ENCODE measurements at places on chromosomes 5 and 9.
A peak's percentile ranks its signal among the peaks of the same experiment; 100 is the strongest.

- DNase-seq: no peak
Observed at GRCh38 chr9:24071716-24072115, 245.7 kb upstream of the ELAVL2 start.

DNA sequence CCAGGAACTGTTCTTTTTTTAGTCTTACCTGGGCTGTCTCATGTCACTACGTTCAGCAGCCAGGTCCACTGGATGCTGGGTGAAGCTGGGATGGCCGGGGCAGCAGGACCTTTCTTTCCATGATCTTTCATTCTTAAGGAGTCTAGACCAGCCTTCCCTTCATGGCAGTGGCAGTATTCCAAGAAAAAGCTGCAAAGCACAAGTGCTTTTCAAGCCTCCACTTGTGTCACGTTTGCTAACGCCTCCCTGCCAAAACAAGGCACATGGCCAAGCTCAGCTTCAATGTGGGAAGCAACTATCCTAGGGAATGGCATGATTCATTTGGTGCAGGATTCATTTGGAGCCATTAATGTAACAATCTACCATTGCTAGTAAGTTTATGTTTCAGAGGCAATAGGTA is 94.8 kb downstream of the RCL1 start:
- DNase-seq: no peak

- DNase-seq: no peak
Observed at GRCh38 chr9:116325924-116326323, 172.3 kb downstream of the PAPPA start.

DNA sequence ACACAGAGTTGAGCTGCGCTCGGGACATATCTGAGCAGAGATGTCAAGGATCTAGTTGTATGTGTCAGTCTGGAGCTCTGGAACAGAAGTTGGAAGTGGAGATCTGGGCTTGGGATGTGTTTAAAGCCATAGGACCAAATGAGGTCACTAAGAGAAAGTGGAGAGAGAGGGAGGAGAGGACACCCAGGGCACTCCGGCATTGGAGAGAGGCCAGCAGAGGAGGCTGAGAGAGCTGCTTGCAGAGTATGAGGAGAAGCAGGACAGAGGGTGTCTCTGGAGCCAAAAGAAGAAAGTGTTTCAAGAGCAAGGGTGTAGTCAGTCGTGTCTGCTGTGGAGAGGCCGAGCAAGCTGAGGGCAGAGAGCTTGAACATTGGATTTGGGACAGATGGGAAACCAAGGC is 34.7 kb downstream of the ARHGEF37 start:
- DNase-seq: no peak

DNA sequence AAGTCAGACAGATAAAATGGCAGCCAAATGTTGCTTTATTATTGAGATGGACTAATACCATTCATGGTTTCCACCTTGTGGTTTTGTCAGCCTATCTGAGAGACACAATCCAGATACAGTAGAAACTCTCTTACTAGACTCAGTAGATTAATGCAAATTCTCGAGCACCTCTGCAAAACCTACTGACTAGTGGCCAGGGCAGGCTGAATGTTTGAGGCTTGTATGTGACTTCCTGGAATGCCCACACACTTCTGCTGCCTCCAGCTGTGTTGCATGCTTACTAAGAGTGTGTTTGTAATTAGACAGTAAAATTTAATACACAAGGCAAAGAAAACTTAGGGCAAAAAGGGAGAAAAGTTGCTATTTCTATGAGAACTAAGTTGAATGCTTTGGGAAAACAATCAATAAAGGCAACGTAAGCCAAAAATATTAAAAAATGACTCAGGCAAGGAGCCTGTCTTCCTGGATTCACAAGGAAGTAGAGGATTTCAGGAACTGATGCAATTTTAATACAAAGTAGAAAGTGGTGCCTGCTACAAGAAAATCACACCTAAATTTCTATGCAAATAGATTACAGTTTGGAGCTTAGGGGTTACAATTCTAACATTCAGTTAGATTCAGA is 30.2 kb upstream of the CCNG1 start:
- DNase-seq: no peak

GRCh38 chr9:107705521-107705920 is 216.0 kb upstream of the KLF4 start:
- DNase-seq: no peak

- no peak for DNase-seq
Observed at GRCh38 chr9:70567511-70567910, 153.1 kb upstream of the KLF9 start.

GRCh38 chr5:132734687-132735086 is 2.7 kb downstream of the KIF3A start:
- DNase-seq: no peak

DNA sequence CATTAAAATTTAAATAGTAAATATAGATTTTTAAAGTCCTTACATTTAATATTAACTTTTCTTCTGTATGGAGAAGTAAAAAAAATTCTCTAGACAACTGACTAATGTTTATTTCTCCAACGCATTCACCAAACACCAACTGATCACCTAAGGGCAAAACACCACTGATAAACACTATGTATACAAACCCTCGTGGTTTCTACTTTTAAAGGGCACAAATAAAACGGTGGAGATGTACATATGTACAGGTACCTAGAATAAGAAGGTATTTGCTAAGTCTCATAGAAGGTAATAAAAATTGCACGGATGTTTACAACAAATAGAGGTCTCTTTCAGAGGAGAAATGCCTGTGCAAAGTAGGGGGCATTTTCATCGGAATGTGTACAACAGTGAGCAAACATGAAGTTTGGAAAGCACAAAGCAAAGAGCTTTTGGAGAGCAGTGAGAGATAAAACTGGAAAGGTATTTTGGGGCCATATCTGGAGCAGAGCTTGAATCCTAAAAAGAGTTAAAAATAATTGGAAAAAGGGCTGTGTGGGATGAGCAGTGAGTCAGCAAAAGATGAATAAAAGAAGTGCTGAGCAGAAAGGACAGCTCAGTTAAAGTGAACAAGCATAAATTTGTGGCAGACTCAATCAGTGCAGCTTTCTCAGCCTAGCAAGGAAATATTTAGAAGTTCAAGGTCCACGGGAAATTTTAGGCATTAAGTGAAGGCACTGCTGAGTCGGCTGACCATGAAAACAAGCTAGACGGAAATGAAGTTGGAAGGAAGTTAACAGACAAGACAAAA is 160.0 kb downstream of the TMEM161B start:
- no peak for DNase-seq

DNA sequence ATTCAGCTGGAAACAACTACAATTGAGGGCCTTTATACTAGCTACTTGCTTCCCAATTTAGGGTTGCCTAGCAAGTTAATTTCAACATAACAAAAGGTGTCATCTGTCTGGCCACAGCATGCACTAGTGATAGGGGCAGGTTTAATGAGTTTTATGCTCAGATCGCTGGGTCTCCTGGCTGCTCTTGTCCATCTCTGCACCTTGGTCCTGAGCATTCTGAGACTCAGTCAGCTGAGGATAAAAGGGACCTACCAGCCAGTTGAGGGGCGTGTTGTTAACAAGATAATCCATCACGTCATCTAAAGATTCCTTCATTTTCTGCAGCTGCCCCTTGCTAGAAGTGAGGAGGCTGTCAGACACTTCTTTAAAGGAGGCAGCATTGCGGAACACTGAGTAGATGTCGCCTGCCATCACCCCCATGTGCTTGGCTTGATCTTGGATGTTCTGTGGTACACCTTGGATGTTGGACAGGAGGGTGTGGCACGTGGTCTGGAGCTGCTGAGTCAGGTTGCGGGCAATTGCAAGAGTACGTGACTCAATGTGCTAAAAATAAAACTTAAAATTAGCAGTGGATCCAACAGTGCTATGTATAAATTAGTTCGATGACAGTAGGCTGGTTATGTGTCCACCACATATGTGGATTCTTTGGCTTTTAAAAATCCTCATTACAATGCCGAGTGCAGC is 11.0 kb downstream of the PLIN2 start:
- DNase-seq: no peak

GRCh38 chr9:71483436-71483835 is 284.9 kb downstream of the CEMIP2 start:
- DNase-seq: no peak

- no peak for DNase-seq
Observed at GRCh38 chr9:35826071-35826701, 2.3 kb downstream of the FAM221B start.

GRCh38 chr5:54194318-54194717 is 116.1 kb downstream of the ARL15 start:
- DNase-seq: no peak

GRCh38 chr9:75065510-75065909 is 22.4 kb downstream of the NMRK1 start:
- no peak for DNase-seq

GRCh38 chr9:75909776-75910175 is 19.3 kb downstream of the PCSK5 start:
- DNase-seq: no peak

DNA sequence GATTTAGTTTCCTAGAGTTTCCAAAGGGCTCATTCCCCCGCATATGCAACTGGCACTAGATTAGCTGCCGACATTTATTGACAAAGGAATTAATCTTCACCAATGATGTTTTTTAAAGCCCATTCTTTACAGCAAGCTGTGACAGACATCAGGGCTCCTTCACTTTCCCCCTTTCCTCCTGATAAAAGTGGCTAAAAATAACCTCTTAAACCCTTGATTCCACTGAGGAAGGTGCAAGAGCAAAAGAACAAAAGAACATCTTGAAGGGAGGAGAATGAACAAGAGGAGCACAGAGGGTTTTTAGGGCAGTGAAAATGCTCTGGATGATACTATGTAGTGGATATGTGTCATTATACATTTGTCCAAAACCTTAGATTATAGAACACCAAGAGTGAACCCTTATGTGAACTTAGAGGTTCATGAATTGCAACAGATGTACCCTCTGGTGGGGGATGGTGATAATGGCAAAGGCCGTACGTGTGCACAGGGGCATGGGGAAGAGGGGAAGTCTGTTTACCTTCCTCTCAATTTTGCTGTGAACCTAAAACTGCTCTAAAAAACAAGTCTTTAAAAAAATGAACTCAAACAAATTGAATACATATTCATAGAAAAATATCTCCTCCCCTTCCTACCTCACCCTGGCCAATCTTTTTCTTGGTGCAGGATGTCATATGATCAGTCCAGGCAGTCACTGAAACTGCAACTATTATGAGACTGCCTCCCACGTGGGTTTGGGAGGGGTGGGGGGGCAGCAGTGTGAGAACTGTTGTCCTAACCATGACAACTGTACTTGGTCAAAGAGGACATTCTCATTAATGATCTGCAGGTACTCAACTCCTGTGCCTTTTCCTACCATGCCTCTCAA is 83.0 kb downstream of the MARCHF3 start:
- DNase-seq: no peak

- DNase-seq: no peak
Observed at GRCh38 chr9:7315116-7315515, 484.5 kb downstream of the DMAC1 start.

- no peak for DNase-seq
Observed at GRCh38 chr5:131022811-131023497, 142.1 kb downstream of the HINT1 start.

GRCh38 chr9:70595211-70595610 is 180.8 kb upstream of the KLF9 start:
- no peak for DNase-seq

GRCh38 chr5:31347552-31347905 is 154.0 kb downstream of the CDH6 start:
- DNase-seq: no peak

DNA sequence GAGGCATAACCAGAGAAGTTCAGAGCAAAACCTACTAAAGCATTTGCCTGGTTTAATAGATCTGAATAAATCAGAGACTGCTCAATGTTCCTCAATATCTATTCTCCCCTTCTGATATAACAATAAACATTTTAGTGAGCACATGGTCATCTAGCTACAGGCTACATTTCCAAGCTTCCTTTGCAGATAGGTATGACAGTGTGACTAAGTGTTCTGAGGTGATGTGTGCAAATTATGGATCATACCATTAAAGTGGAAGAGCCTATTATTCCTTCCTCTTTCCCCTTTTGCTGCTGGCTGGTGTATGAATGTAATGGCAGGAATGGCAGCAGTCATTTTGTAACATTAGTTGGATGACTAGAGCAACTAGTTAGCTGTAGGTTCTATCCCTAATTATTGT is 285.8 kb upstream of the RASA1 start:
- no peak for DNase-seq

DNA sequence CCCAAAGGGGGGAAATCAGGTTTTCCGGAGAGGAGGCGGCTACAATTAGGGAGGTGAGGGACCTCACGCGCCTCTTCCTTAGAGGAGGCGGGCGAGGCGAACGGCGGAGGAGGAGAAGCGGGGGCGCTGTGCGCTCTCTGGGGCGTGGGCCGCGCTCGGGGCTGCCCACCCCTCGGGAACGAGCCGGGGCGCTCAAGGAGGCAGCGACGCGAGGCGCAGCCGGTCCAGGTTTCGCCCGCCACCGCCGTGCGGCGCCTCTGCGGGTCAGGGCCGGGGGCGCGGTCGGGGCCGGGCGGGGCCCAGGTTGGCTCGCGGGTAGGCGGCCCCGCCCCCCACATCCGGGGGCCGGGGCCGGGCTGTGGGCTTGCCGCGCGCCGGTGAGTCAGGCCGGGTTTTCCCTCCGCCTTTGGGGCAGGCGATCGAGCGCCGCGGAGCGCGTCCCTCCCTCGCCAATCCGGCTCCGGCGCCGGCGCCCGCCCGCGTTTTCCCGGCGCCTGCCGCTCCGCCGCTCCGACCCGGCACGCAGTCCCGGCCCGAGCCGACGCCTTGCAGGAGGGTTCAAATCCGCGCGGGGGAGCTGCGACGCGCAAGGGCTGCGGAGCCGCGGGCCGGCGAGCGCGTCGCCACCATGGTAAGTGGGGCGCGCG is at the start of gene N4BP3:
TSS of gene N4BP3 (plus strand) at position 392 of the 647 bp plus-strand sequence. CDS start 6,052 bp downstream, outside the sequence.
- DNase-seq: peak; percentile 74

- no peak for DNase-seq
Observed at GRCh38 chr9:70987986-70988385, 133.4 kb downstream of the TRPM3 start.

DNA sequence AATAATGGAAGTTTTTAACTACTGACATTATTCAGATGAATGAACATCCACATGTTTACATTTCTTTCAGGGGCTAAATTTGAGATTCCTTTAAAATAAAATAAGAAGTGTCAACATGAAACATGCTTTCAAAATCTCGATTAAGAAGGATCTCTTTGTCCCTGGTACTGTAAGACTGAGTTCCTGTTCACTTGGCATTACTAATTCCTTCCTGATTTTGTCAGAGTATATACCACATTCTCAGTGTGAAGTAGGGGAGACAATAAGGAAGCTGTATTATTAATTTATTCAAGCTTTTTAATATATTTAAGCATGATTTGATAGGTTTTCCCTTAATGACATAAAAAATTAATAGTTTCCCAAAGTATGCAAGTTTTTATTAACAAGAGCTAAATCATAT is 81.5 kb upstream of the GRHPR start:
- DNase-seq: no peak

- DNase-seq: no peak
Observed at GRCh38 chr5:147407094-147407681, 102.7 kb downstream of the DPYSL3 start.

DNA sequence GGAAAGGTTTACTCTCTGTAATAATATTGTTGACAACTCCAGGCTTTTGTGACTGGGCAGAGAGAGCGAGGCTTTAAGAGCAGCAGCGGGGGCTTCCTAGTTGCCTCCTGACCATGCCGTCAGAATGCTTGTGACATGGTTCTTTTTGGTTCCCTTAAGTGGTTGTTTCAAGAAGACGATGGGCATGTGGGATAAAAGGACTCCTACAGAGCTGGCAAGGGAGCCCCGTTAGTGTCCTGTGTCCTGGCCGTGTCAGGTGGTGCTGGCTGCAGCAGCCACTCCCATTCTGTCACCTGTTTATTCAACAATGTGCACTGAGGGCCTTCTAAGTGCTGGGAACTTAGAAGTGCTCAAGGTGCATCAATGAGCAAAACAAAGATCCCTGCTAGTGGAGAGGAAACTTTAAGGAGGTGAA is 19.7 kb downstream of the LCP2 start:
- DNase-seq: no peak

GRCh38 chr5:176719113-176719739 is 71.9 kb downstream of the TSPAN17 start:
- no peak for DNase-seq

Data from stimulated activated CD4-positive, alpha-beta T cell treated with anti-CD3 and anti-CD28 coated beads, Interleukin-1b, Interleukin-23, amount 100 ng/mL, for 1 hour (primary cell).